ENCODE measurements at places on chromosomes 7 and 10.
A peak's percentile ranks its signal among the peaks of the same experiment; 100 is the strongest.

GRCh38 chr10:16520900-16521299 is 779 bp downstream of the C1QL3 start:
- DNase-seq: no peak

GRCh38 chr10:4662576-4663161 is 163.3 kb upstream of the AKR1E2 start:
- DNase-seq: no peak

GRCh38 chr7:87154569-87154968 is 2.3 kb downstream of the DMTF1 start:
- no peak for DNase-seq

DNA sequence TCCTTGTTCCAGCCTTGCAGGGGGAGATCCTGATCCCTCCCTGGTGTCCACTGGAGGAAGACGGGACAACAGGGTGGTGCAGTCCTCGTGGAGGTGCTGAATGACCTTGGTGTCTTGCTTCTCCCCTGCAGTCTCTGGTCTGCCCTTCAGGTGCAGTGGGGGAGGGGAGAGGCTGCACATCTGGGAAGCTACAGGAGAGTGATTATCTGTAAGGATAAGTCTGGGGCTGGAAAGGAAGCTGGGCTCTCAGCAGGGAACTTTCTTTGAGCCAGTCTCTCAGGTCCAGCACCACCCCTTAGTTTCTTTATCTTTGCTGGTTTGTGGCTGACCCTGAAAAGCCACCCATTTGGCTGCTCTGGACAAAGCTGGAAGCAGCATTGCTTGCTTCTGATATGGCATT is 275.6 kb downstream of the CCSER2 start:
- no peak for DNase-seq

DNA sequence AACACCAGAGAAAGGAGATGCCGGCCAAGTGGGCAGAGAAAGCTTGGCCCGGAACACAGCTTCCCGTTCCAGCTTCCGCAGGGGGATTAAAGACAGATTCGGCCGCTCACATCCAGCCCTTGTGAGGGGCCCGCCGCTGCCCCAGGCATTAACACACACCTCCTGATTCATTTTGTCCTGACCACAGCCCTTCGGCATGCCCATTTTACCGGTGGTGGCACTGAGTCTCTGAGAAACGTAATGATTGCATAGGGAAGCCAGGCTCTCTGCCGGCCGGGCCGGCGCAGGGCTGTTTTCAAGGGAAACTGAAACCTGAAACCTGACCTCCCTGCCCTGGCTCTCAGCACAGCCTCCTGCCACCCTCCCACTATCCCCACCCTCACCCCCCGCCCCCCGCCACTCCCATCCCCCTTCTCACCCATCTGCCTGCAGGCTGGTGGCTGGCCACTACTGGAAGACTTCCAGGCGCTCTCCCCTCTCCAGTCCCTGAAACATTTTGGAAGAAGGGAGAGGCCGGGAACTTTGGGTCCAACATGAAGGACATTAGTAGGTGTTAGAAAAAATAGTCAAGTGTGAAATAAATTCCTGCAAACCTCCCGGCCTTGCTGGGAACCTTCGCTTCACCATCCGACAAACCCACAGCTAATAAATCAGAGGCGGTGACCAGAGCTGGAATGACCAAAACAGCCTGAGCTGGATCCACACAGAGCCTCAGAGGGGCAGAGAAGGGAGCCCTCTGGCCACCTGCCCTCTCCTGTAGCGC is 83.5 kb upstream of the CUX1 start:
- DNase-seq: peak; percentile 26

- DNase-seq: no peak
Observed at GRCh38 chr7:122691569-122692235, 7.2 kb downstream of the RNF133 start.

GRCh38 chr10:130790339-130790738 is 521.2 kb downstream of the TCERG1L start:
- no peak for DNase-seq

DNA sequence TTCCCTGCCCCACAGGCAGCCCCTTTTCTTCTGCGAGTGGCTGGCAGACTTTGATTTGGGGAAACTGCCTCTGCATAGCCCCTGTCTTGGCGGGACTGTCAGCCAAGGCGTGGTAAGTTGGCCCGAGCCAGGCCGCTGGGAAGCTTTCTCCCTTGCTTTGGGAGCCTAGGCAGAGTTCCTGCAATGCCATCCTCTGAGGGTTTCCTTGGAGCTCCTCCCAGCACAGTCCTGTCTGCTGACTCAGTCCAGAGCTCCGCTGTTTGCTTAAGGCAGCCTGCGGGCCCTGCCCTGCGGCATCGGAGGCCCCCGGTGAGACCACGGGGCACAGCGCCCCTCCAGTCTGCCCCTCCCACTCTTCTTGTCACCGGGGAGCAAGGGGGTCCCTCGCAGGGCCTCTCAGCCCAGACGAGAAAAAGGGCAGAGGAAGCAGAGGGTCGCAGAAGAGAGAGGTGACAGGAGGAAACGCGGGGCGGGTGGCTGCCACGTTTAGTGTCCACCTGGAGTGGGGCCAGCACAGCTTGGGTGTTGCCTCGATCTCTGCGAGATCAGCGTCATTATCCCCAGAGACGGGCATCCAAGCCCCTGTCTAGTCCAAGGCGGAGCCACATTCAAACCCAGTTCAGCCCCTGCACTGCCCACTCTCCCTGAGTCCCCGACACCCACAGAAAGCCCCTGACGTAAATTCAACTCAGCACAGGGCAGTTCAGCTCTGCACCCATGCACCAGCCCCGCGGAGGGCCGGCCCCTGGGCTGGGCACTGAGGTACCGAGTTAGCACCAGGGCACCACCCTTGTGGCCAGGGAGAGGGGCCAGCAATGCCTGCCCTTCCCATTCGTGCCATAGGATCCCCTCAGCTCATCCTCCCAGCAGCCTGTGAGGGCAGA is 59.0 kb upstream of the CHST15 start:
- DNase-seq: peak; percentile 3

- no peak for DNase-seq
Observed at GRCh38 chr10:128149267-128150014, 23.2 kb upstream of the MKI67 start.

GRCh38 chr7:137343281-137343841 is at the start of gene PTN:
PTN (minus strand) TSS chr7:137343733; CDS start chr7:137254973, 88,760 bp downstream.
- peak; percentile 5 for DNase-seq

DNA sequence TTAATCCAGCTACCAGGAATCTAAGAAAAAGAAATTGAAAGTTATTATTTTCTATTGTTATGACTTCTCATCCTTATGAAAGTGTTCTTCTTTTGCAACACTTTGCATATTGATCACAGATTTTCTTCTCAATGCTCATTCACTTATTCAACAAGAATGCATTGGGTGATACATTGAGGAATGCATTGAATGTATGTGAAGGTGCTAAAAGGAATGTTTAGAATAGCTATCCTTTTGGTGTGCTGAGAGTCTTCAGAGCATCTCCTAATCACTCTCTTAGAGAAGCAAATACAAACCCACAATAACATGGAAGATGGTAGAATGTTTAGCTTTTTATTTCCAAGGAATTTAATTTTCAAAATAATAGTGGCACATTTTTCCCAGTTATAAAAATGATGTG is 122.1 kb upstream of the KMT2E start:
- no peak for DNase-seq

- no peak for DNase-seq
Observed at GRCh38 chr10:91208642-91209041, 11.8 kb upstream of the PCGF5 start.

Data from NCI-H774 (cell line).